GM12892 (cell line): ENCODE measurements at places on chromosomes 4 and X.

- no peak for DNase-seq
Observed at GRCh38 chr4:150750824-150751223, 168.9 kb downstream of the MAB21L2 start.

DNA sequence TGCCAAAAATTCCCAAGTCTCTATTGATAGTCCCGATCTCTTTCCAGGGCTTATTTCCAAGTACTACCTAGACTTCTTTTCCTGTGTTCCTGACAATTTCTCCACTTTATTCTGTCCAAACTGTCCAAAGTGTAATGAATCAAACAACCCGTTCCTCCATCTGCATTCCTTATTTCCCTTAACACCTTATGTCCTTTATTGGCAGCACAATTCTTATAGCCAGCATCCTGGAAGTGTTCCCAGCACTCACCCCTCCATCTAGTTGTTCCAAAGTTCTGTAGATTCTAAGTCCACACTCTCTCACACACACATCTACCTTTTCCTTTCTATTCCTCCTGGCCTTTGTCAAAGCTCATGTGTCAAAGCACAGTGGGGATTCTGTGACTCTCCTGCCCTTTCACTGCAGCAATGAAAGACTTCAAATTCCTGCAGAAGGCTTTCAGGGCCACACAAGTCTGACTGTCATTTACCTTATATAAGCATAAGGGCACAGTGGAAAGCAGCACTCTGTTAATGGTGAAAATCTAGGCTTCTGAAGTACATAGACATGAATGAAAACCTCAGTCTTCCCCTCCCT is 22.1 kb downstream of the LIMCH1 start:
- DNase-seq, result no peak

DNA sequence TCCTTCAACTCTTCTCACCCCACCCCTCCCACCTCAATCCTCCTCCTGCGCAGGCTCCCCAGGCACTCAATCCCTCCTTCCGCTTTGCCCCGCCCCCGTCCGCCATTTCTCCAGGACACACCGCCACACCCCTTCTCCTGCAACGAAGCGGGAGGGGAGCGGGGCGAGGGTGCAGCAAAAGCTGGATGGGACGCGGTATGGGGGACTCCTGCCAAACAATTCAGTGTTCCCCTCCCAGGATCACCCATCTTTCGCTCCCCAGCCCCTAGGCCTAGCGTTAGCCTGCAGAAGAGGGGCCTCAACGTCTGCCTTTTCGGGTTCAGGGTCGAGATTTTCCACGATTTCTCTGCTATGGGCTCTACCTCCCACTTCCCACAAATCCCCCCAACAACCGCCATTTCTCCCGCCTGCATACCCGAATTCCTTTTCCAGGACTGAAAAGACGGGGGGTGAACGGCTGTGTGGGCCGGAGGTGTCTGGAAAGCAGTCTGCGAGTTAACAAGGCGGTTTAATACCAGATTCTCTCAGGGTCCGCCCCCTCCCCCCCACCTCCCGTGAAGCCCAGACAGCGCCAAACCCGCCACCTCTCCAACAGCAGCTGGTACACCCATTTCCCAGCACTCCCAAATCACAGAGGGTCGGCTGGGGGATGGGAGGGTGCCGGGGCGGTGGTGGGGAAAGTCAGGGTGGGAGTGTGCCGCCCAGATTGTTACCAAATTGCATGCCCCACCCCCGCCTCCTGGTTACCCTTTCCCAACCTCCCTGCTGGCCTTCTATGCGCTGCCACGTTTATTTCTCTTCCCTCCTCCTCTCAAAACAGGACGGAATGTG is 774 bp downstream of the ARMCX2 start:
- peak; percentile 45 for DNase-seq

- DNase-seq, result no peak
Observed at GRCh38 chr4:168622600-168622999, 125.7 kb downstream of the PALLD start.

DNA sequence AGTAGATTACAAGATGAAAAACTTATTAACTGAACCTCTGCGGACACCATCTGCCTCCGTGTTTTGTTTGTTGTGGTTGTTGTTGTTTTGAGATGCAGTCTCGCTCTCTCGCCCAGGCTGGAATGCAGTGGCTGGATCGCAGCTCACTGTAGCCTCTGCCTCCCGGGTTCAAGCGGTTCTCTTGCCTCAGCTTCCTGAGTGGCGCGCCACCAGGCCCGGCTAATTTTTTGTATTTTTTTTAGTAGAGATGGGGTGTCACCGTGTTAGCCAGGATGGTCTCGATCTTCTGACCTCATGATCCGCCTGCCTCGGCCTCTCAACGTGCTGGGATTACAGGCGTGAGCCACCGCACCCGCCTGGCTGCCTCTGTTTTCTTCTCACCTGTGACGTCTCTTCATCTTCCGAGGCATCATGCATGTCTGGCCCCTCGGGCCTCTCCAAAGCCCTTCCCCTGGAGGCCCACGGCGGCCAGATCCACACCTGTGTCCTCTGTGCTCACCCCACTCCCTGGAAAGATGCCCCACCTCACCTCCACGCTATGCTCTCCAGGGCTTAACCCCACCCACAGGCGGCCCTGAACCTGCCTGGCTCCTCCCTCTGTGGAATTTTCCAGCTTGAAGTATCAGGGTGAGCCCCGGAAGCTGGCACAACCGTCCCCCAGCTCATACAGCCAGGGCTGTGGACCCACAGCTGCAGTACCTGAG is 77.0 kb upstream of the MXD4 start:
- no peak for DNase-seq

- no peak for DNase-seq
Observed at GRCh38 chrX:14616301-14616700, 87.0 kb downstream of the GLRA2 start.

DNA sequence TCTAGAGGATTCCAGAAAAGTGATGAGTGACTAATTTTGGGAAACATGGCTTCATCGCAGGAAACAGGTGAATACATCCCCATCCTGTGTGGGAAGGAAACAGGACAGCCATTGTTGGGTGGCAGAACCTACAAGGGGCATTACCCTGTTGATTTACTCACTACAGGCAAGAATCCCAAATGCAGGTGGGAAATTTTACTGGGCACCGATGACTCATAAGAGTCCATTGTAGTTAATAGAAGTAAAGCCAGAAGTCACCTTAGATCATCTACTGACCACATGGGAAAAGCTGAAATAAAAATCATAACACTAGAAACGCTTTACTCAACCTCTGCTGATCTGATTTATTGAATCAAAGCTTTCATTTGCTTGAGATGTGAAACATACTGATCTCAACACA is 136.4 kb downstream of the TRIML1 start:
- DNase-seq, result no peak

GRCh38 chrX:147174591-147174990 is 360.0 kb upstream of the CXorf51A start:
- no peak for DNase-seq

GRCh38 chrX:29851857-29852605 is 363.3 kb upstream of the MAGEB2 start:
- DNase-seq, result no peak

GRCh38 chrX:7146703-7147412 is 654 bp upstream of the STS start:
- DNase-seq, result no peak

DNA sequence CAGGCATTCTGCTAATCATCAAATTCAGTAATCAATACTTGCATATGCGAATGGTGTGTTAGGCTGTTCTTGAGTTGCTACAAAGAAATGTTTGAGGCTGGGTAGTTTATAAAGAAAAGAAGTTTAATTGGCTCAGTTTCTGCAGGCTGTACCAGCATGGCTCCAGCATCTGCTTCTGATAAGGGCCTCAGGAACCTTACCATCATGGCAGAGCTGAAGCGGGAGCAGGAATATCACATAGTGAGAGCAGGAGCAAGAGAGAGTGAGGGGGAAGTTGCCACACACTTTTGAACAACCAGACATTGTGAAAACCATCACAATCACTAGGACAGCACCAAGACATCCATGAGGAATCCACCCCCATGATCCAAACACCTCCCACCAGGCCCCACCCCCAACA is 344.7 kb upstream of the FAM241A start:
- DNase-seq, result no peak

DNA sequence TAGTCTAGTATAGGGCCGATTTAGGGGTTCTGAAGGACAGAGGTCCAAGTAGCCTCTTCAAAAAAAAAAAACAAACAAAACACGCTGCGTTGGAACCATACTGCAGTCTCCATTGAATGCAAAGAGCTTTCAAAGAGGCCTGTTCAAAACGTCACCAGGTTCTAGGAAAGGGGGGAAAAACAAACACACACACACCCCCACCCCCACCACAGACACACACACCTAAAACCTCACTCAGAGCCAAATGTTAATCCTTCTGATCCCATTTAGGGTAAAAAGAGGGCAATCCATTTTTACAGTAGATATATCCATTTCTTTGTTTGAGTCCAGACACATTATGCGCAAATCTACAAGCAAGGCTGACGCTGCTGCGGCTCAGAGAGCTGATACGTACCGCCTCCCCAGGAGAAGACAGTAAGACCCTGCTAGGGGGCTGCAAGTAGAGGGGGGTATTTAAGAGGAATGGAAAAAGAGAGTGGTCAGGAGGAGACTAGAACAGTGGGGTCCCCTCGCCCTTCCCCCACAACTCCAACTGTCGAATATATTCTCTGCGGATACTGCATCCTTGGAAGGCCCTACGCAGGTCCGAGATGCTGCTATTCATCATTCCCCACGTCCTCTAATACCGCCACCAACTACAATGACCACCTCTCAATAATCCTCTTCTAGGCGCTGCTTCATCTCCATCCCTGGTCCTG is 1.3 kb downstream of the NKRF start:
- no peak for DNase-seq

DNA sequence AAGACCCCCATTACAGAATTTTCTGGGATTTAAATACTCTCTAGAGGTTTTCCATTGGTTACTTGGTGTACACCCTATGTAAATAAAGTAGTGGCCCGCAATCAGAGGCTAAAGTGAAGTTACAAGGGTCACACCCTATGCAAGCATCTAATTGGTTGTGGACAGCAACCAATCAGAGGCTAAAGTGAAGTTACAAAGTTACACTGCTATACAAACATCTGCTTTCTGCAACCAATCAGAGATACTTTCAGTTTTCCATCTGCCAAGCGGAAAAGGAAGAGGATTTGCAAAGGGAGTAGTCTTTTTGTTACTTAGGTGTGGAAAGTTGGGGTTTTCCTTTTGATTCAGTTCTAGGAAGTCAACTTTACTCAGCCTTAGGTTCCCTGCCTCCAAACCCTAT is 2.0 kb upstream of the ATRX start:
- DNase-seq, result no peak

GRCh38 chr4:105845559-105845958 is 49.7 kb upstream of the NPNT start:
- no peak for DNase-seq

DNA sequence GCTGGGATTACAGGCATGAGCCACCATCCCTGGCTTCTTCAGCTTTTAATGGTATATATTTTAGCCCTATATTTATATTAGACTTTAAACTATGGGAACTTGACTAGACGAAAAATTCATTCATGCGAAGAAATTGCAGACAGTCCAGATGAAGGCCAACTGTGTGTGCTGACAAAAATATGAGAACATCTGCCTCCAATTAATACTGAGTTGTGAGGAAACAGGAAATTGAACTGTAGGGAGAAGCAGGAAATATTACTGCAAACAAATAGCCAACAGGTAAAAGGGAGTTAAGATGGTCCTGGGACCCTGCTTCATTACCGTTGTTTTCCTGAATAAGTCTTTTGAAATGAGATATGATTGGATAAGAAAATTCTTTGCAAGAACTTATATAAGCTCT is 26.3 kb downstream of the MGARP start:
- DNase-seq, result no peak

DNA sequence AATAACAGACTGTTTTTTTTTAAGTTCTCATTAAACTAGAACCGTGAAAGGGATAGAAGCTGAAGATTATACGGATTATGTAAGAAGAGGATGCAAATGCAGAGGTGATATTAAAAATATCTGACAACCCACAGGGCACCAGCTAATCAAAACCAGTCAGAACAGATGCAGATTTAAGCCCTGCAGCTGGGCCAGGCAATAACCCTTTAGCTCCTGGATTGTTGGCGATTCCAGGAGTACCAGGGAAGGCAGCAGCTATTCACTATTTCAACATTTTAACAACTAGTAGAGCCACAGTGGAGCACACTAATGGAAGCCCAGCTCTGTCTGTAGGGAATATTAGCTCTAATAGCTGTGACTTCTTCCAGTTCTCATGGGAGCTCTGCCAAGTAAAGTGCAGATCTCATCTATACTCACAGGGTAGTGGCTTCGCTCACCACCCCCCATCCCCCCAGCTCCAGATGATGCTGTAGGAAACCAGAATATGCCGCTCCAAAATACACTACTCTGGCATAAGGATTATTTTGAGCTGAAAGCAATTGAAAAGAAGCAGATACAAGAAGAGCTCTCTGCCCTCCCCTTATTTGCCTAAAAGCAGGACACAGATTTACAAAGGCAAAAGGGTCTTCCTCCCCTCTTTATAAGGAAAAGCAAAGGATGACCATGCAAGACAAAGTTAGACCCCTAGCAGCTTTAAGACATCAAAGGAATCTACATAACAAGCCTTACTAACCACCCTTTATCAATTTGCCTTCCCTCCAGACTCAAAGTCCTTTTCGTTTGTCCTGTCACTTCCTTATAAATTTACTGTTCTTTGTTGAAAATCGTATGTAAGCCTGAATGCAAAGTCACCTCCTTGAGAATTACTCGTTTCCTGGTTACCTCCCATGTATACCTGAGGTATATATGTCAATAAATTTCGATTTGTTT is 13.7 kb downstream of the SCD5 start:
- DNase-seq, result no peak

GRCh38 chr4:38132843-38133662 is 172.9 kb downstream of the PTTG2 start:
- DNase-seq, result no peak

DNA sequence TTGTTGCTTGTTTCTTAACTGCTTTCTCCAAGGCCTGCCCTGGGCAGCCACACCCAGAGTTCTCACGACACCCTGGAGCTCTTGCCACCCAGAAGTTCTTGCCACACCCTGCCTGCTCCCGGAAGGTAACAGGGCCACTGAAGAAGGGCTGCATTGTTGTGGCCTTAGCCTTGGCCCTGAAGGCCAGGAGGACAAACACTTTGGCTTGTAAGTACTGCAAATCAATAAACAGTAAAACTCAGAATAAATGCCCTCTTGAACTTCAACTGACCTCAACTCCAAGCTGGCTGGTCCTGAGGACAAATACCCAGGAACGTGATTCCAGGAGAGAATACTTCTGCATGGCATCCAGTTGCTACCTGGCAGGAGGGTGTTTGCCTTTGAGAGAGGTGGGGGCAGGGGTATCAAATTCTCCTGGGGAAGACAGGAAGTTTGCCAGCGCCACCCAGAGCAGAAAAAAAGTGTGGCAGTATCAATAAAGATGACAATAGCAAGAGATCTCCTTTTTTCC is 54.1 kb downstream of the TLR10 start:
- DNase-seq, result no peak

DNA sequence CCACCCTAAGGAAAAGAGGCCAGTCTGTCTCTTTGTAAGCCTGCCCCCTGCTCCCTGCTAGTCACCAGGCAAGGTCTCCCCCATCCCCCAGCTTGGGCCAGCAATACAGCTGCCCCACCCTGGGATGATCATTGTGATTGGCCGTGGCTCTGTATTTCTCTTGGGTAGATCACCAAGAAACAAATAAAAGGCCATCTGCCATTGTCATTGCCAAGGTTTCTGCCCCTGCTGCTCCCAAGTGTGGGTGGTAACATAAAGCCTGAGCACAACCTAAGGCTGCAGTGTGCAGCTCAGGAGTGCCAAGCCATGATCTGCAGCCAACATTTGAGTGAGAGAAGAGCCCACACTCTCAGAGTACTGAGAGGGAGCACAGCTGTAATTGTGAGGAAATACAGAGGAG is 241.0 kb upstream of the POF1B start:
- DNase-seq, result no peak
